Activated B cell treated with CpG ODN at 0.5 μM for 24 hours (primary cell): ENCODE measurements at places on chromosomes 13 and 19.

- DNase-seq, result no peak
Observed at GRCh38 chr19:7522923-7523667, 671 bp downstream of the MCOLN1 start.

GRCh38 chr19:5308451-5309437 is 31.9 kb downstream of the PTPRS start:
- DNase-seq, result no peak

- DNase-seq, result no peak
Observed at GRCh38 chr19:31318790-31319425, 30.3 kb downstream of the TSHZ3 start.

- no peak for DNase-seq
Observed at GRCh38 chr19:9958379-9958821, 22.1 kb upstream of the OLFM2 start.

DNA sequence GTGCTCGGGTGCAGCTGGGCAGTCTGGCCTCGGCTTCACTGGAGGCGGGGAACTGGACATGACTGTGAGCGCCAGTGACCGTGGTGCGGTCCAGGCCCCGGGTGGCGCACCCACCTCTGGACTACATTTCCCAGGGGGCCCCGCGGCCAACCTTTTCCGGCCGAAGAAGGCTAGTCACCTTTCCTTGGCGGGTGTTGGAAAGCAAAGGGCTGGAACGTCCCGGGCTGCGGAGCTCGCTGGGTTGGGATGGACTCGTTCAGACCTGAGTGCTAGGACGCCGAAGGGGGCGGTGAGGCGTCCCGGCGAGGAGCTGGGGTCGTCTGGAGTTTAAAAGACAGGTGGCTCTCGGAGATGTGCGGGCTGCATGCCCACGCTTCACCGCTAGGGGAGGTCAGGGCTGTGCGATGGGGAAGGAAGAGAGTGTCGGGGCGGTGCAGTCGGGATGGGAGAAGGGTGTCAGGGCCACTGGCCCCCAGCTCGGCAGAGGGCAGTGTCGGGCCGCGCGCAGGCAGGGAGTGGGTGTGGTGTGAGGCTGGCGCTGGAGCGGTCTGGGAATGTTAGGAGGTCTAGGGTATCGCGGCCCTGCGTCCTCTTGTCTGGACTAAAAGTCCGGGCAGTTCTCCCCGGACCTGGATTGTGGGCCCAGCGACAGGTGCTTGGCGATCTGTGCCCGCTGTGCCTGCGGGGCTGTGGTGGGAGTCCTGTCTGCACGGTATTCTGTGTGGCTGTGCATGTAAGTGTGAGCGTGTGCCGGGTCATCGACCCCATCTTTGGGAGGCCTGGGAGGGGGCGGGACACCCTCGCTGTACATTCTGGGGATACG is 57.1 kb downstream of the ZNF568 start:
- peak; percentile 75 for DNase-seq

GRCh38 chr13:74289107-74289506 is 154.9 kb upstream of the KLF12 start:
- DNase-seq, result no peak

DNA sequence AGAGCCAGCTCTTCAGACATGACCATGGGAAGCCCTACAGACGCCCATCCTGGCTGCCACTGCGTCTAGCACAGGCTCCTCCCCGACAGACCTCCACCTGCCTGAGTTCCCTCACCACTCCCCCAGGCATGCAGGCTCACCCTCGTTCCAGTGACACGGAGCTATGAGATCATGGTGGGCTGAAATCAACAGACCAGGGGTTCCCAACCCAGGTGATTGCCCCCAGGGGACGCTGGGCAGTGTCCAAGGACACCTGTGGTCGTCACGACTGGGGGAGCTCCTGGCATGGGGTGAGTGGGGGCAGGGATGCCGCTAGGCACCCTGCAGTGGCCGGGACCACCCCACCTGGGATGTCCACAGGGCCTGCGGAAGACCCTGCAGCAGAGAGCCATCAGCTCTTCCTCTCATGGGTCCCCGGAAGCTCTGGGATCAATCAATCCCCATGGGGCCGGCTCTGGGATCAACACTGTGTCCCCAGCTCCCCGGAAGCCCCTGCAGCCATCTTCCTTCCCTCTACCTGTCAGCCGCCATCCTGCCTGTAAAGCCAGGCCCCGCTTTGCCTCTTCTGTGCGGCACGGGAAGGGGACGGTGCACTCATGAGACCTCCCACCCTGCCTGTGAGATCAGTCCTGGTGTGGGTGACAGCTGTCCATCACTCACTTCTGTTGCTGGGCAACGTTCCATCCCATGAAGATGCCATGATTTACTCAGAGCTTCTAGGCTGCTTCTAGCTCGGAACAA is 12.8 kb upstream of the MADCAM1 start:
- DNase-seq, result no peak

DNA sequence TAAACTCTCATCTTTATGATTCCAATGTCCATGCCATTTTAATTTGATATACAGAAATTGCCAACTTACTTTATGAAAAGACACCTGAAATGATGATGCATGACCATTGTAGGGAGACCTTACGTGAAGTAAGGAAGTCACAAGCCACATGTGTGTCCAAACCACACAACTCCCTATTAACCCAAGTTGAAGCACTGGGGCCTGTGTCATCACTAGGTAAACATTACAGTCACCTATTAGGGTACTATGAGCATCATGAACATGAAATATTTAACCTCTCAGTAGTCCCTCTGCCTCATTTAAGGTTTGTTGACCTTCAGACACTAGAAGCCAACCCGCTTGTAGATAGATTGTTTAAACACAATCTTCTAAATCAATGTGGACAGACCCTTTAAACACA is 576.9 kb downstream of the IRS2 start:
- DNase-seq, result no peak

DNA sequence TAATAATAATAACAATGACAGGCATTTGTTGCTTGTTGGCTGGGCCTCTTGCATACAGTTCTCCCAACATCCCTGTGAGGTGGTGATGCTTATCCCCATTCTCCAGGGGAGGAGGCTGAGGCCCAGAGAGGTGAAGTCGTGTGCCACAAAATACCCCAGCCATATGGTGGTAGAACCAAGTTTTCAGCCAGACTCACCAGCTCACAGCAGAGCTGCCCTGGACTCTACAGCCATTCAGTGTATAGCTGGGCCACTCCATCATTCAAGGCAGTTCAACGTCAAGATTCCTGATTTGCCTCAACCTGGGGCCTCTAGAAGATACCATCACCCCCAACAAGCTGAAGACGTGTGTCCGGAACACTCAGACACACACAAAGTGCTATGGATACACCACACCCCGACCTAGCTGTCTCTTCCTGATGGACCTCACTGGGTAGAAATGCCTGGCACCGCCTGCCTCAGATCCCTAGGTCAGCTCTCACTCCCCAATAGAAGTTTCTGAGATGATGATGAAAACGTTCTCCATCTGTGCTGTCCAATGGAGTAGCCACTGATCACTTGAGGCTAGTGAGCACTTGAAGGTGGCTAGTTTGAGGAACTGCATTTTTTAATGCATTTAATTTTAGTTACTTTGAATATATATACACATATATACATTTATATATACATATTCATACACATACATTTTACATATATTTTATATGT is 4.3 kb upstream of the CEACAM19 start:
- no peak for DNase-seq

GRCh38 chr13:69331245-69331644 is 776.4 kb upstream of the ATXN8OS start:
- DNase-seq, result no peak

- no peak for DNase-seq
Observed at GRCh38 chr13:22629374-22629773, 551.4 kb upstream of the SGCG start.

DNA sequence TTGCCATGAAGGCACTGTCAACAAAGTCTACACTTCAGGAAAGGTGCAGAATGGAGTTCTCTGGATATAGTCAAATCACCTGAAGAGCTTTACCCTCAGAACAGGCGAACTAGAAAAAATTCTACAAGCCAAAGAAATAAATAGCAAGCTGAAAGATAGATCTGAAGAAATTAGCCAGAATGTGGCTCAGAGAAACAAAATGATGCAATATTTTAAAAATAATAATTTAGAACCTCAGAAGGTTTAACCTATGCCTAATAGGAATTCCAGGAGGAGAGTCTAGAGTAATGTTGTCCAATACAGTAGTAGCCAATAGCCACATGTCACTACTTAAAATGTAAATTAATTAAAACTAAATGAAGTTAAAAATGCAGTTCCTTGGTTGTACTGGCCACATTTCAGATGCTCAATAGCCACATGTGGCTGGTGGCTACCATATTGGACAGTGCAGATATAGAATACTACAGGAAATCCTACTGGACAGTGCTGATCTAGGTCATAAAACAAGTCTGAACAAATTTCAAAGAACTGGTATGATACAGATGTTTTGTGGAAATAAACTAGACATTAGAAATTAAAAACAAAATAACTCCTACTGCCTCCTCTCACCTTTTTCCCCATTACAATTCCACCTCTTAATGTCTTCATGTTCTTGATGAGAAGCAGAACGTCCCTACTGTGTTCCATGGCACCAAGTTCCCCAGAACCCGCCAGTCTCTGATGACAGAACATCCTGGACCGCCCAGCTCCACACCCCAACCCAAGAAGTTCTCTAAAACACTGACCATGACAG is 679 bp upstream of the CDADC1 start:
- no peak for DNase-seq

- no peak for DNase-seq
Observed at GRCh38 chr19:5666921-5667610, 13.2 kb downstream of the MICOS13 start.

DNA sequence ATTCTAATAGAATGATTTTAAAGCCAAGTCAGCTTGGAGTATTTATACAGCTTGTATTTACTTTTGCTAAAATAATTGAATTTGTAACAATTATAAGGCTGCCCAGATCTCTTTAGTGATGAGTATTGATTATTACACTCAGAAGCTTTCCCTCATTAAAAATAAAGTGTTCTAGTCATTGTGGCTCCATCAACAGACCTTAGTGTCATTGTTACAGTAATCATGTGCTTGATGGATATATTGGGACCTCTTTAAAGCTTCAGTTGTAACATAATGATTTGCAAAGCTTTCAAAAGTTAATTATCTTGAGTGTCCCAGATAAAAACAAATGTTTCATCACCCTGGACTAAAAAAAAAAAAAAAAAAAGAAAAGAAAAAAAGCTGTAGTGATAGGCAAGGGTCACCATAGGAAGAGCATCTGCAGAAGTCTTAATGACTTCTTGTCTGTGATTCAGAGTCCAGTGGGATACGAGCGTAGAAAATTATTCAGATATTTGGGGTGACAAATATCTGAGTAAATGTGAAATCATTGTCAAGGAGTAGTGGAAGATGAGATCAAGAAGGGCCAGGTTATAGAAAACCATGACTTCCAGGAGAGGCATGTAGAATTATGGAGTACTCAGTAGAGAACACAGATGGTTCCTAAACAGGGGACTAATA is 369.6 kb downstream of the DCT start:
- no peak for DNase-seq

GRCh38 chr13:34408640-34409039 is 533.4 kb upstream of the NBEA start:
- DNase-seq, result no peak

DNA sequence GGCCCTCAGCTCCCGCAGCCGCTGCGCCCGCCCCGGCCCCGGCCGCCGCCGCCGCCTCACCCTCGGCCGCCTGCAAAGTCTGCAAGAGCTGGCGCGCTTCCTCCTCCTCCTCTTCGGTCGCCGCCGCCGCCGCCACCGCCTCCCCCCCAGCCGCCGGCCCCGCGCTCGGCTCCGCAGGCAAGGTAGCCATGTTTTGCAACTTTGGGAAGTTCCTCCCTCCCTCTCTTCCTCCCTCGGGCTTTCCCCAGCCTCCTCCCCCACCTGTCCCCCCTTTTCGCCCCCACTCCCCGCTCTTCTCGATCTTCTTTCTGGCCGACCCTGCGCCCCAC is 433 bp downstream of the SIX5 start:
- DNase-seq, result peak; percentile 42

GRCh38 chr13:47798906-47799305 is 202.2 kb downstream of the SUCLA2 start:
- no peak for DNase-seq

DNA sequence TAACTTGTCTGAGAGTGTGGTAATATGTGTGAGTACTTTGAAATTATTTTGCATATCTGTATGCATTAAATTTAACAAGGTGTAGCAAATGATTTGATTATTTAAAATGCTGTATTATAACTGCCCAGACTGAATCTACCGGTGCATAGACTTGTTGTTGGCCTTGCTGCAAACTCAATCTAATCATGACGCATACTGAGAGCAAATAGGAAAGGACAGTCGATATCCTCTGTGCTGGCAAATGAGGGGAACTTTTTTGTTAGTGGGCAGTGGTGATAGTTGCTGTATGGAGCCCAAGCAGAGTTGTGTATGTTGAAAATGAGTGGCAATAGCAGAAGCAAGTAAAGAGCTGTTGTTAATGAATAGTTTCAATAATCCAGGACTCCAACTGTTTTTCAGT is 127.4 kb downstream of the LMO7 start:
- no peak for DNase-seq

DNA sequence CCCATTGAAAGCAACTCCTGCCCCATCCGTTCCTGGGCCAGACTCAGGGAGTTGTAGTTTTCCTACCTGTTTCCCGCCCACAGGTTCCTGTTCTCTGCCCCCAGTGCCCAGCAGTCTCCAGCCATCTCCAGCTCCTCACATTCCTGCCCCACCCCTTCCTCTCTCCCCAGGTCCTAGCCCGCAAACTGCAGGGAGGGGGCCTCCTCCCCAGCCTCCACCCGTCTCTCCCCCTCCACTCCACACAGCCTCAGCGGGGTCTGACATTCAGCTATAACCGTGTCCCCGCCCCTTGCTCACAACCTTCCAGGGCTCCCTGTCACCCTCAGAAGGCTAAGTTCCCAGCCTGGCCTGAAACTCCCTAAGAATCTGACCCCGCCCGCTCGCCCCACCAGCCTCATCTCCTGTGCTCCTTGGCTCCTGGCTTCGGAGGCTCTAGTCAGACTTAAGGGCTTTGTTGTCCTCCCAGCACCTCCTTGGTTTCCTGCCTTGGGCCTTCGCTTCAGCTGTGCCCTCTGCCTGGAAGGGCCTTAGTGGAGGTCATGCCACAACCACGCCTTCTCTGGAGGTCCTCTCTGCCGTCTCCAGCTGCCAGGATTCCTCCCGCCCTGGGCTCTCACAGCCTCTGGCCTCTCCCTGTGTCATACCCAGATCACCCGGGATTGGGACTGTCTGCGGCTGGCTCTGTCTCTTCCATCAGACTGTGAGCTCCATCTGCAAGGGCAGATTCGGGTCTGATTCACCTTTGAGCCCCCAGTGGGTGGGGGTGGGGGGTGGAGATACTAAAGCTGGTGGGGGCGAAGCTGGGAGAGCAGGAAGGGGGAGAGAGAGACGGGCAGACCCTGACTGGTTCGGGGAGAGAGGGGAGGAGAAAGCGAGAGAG is 5.1 kb upstream of the SPACA6 start:
- DNase-seq, result no peak

DNA sequence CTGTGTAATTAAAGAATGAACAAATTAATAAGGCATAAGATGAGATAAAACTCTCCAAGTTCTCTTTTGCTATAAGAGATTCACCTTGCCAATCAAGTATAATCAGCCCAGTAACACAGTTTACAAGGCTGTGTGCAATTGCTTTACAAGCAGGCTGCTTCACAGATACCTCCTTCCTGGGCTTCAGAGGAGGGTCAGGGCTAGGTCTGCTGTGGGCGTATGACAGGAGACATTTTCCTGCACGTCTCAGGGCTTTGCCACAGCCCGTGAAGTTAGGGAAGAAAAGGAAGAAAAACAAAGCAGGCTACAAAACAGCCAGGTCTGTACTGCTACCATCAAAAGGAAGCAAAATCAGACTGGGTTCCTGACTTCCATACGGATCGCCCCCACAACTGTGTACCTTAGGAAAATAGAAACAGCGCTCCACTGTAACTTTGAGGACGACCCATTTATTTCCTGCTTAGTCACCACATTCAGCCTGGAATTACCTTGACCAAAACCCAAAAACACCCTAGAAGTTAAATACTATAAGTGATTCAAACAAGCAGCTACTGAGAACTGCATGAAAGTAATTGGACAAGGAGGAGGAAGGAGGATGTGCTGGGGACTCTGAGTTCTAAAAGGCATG is 12.4 kb downstream of the EFNB2 start:
- DNase-seq, result no peak
